ENCODE measurements at places on chromosomes 6 and 20.

- DNase-seq = no peak
These were observed 789.3 kb downstream of the FRK start for GRCh38 chr6:115271434-115271833.

- DNase-seq = no peak
These were observed 91.9 kb downstream of the FAM217A start for GRCh38 chr6:3987053-3987452.

- no peak for DNase-seq
These were observed 1075.6 kb upstream of the GJE1 start for GRCh38 chr6:141056945-141057625.

DNA sequence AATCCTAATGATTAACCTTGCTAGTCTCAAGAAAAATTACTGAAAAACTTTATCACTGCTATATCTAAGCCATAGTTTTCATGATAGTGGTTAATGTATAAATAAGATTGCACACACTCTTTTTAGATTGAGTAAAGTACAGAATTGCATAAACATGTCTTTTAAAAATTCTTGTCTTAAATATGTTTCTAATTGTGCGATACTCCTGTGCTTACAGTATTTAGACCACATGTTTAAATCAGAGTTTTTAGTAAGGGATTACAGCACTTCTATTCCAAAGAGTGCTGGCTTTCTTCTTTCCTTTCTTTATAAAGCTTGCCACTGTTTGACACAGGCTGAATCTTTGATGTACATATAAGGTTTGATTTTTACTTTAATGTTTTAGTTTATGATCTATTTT lies 36.8 kb upstream of the RGS17 start:
- no peak for DNase-seq

- DNase-seq = no peak
These were observed 1.1 kb downstream of the TMEM151B start for GRCh38 chr6:44271406-44271723.

GRCh38 chr6:42197555-42198362 lies 3.0 kb upstream of the GUCA1B start:
- DNase-seq = no peak

DNA sequence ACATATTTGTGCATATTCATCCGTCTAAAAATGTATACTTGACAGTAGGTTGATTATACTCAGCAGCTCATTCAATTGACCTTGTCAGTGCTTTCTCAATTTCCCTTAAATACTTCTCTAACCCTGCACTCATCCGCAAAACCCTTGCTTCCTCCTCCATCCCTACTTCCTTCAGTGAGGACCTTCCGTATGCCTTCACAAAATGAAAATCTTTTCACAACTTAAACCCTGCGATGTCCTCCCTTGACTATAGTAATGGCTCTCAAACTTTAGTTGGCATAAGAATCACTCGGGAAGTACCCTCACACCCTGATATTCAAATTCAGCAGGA lies 5.2 kb downstream of the MBOAT1 start:
- DNase-seq = no peak

Measured in stimulated activated CD8-positive, alpha-beta memory T cell treated with anti-CD3 and anti-CD28 coated beads, Interleukin-4, amount 100 ng/mL, for 4 hours (primary cell).